Activated CD8-positive, alpha-beta T cell treated with anti-CD3 and anti-CD28 coated beads, Interleukin-2, amount 10 ng/mL, durations not matched to agents 7 days and 5 days (primary cell): ENCODE measurements at places on chromosomes 5 and 9.

DNA sequence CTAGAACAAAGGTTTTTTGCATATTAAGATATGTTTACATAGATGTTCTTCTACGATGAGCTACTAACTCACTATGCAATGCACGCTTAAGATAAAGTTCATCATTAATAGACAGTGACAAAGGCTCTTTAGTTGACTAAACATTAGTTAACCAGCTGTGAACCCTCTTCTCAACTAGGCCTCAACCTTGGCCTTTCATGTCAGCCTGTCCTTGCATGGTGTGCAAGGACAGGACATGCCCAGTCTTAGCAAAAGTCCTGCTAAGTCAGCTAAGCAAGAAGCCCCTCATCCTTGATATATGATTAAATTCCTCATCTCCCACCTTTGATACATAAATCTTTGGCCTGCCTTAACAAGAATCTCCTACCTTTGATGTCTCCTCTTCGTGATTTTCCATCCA, 50.9 kb downstream of the PLPP1 start:
- no peak for DNase-seq

- DNase-seq, result no peak
Measured at GRCh38 chr5:6757414-6757969, 44.3 kb downstream of the TENT4A start.

GRCh38 chr5:3658929-3659328, 63.3 kb downstream of the IRX1 start:
- no peak for DNase-seq

GRCh38 chr5:169153405-169153804, 147.5 kb downstream of the SLIT3 start:
- DNase-seq, result no peak

GRCh38 chr5:108311682-108312081, 70.2 kb downstream of the FBXL17 start:
- DNase-seq, result no peak

DNA sequence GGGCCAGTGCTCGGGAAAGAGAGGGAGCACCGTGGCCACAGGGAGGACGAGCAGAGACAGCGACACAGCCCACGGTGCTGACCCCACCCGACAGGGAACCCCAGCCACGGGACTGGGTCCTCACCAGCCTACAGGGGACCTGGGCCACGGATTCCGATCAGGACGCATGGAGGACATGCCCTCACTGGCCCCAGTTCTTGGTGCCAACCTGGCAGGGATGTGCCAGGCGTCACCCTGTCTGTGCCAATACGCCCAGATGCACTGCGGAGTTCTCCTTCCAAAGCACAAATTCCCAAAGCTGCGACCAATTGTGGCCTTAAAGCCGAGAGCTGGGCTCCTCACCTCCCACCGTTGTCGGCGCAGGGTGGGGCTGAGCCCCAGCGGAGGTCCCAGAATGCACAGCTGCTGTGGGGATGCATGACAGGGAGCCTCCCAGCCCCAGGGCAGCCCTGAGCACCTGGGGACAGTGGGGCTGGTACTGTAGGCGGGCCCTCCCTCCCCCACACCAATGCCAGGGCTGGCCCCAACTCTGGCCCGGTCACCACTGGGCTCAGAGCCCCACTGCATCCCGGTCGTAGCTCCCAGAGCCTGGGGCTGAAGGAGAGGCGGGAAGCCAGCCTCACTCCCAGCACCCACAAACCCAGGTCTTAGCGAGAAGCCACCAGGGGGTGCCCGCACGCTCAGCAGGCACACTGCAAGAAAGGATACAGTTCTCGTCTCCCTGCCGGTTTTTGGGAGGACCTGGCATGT, 44.2 kb downstream of the NKD2 start:
- no peak for DNase-seq

GRCh38 chr5:138264183-138264582, 10.2 kb downstream of the GFRA3 start:
- no peak for DNase-seq

- DNase-seq, result peak; percentile 73
Measured at GRCh38 chr9:132169672-132170392, 8.0 kb downstream of the NTNG2 start.

- no peak for DNase-seq
Measured at GRCh38 chr5:91076138-91076537, 307.0 kb downstream of the ARRDC3 start.
